ENCODE measurements at places on chromosomes 6 and 20. TPM values are rescaled to one million over a fixed set of nuclear protein-coding genes. Genes with fewer than 3 reads are reported as not detected.

DNA sequence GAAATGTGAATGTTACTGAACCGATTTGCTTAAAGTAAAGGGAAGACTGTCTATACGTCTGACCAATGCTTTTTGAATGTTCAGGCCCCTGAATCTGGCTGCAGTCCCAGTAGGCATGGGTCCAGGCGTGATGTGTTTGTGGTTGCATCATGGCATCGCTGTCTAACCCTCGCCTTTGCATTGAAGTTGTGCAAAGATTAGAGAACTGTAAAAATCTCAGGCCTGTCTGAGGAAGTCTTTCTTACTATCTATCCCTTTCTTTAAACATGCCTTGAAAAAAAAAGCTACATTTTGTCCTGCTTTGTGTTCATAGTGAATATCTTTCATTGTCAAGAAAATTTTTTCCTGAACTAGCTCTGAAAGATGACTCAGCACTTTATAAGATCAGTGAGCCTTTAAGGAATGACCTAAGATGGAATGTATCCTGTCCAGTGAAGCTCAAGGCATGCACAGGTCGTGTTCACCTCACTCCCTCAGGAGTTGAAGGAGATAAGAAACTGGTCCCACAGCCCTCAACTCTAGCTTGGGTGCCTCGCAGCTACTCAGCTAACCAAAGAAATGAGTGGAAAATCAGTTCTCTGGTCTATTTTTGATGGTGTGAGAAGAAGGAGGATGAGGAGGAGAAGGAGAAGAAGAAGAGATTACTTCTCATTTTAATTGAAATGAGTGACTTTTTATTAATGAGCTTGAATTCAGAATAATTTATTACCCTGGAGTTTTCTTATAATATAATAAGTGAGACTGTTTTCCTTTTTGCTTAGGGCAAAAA, 48.6 kb downstream of the TPD52L1 start:
- peak; percentile 84 for DNase-seq

DNA sequence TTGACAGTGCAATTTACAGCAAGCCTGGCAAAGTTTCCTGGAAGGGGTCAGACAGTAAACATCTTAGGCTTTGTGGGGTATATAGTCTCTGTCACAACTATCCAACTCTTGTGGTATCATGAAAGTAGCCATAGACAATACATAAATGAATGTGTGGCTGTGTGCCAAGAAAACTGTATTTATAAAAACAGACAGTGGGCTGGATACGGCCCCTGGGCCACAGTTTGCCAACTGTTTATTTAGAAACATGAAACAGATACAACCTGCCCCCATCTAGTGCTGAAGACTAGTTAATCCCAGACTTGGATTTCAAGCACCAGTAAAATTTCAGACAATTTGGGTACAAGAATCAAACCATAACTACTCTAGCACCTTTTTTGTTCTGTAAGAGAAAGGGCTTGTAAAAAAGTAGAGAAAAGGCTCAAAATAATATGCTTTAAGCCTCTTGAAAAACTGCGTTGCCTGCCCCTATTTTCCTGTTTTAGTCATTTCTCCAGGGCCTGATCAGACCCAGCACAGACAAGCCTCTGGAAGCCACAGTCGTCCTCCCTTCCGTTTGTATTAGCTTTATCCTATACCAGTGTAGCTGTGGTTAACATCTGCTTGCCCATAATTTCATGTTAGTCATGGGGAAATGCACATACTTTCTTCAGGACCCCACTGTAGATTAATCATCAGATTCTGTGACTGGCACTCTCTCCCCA, 30.8 kb downstream of the JAG1 start:
- DNase-seq = no peak

- no peak for DNase-seq
Observed at GRCh38 chr6:42266538-42266937, 48.9 kb upstream of the MRPS10 start.

DNA sequence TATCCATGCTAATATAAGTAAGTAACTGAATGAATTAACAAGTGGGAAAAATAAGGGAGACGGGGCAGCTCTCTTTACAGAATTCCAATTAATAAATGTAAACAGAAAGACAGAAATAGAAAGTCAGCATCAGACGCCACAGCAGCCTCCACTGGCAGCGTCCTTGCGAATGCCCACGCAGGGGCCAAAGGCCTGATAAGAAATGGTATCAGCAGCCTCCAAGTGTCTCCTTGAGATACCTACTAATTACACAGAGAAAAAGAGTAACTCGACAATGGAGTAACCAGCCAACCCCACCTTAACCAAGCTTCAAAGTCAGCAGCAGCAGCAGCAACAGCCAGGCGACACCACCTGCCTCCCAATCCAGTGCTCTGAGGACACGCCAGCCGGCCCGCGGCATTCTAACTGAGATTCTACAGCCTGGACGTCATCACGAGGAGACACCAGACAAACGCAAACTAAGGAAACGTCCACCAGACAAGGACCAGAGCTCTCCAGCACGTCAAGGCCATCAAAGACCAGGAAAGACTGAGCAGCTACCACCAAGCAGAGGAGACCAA, 78.8 kb downstream of the TAF4 start:
- no peak for DNase-seq

Gene NKAIN4
- not detected for total RNA-seq
